ENCODE measurements at places on chromosomes 7 and 10. TPM values are rescaled to one million over a fixed set of nuclear protein-coding genes. Genes with fewer than 3 reads are reported as not detected.

DNA sequence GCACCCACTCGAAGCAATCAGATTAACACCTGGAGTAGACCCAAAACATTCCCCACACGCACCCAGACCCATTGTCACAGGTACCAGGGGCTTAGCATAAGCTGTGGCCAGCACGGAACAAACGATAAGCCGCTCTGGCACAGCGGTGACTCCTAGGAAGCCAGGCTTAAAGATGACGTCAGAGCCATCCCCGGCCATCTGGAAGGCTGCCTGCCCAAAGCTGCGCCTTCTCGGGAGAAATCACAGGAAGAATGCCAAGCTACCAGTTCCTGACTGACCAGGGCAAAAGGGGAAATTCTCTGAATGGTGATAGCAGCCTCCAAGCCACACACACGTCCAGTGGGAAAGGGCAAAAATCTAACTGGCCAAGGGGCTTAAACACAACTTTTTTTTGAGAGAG is 13.0 kb upstream of the WIPI2 start:
- no peak for DNase-seq

GRCh38 chr10:5618042-5618441 is 48.4 kb downstream of the ASB13 start:
- DNase-seq: no peak

- DNase-seq: no peak
Observed at GRCh38 chr10:60257767-60258428, 131.8 kb downstream of the ANK3 start.

DNA sequence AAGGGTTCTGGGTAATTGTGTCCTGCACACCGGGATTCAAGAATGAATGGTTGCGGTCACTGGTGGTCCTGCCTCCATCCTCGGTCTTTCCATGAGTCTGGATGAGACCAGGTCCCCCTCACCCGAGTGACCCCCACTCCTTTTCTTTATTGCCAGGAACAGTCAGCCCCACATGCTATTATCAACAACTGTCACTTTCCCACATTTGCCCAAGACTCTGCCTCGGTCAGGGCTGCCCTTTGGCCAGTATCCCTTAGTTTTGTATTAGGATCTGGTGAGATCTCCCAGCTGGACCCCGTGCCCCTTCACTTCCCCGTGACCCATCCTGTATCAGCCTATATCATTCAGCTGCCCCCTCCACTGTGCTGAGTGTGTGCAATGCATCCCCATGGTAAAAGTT is 288.3 kb downstream of the ADARB2 start:
- DNase-seq: no peak

GRCh38 chr10:79275431-79275851 is 71.8 kb upstream of the PPIF start:
- no peak for DNase-seq

Gene TAS2R5
- 0.92 TPM for total RNA-seq

- DNase-seq: peak; percentile 43
Observed at GRCh38 chr7:42831718-42832522, 80.0 kb downstream of the C7orf25 start.
